ENCODE measurements at places on chromosomes 1 and 21. TPM values are rescaled to one million over a fixed set of nuclear protein-coding genes. Genes with fewer than 3 reads are reported as not detected.

The CFAP298 gene
- 27.6 TPM for total RNA-seq

- no peak for DNase-seq
These were observed 454.3 kb downstream of the MATN1 start for GRCh38 chr1:30268923-30269666.

GRCh38 chr1:172429331-172430127 lies 9.0 kb downstream of the C1orf105 start:
- DNase-seq: peak; percentile 35

DNA sequence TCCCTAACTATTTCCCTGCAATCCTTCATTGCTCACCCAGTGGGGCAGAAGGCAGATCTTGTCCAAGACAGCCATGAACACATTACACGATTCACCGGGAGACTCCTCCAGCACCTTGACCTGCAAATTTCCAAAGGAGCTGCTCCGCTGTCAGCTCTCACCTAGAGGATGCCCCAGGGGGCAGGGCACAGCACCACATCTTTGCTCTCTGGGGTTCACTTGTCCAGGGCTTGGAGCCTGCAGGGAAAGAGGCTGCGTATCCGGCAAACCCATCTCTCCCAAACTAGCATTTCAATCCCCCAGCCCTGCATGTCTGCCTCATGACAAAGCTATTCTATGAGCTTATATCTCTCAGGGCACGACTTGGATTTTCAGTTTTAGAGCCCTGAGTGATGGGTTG lies 35.1 kb upstream of the OLIG2 start:
- no peak for DNase-seq

DNA sequence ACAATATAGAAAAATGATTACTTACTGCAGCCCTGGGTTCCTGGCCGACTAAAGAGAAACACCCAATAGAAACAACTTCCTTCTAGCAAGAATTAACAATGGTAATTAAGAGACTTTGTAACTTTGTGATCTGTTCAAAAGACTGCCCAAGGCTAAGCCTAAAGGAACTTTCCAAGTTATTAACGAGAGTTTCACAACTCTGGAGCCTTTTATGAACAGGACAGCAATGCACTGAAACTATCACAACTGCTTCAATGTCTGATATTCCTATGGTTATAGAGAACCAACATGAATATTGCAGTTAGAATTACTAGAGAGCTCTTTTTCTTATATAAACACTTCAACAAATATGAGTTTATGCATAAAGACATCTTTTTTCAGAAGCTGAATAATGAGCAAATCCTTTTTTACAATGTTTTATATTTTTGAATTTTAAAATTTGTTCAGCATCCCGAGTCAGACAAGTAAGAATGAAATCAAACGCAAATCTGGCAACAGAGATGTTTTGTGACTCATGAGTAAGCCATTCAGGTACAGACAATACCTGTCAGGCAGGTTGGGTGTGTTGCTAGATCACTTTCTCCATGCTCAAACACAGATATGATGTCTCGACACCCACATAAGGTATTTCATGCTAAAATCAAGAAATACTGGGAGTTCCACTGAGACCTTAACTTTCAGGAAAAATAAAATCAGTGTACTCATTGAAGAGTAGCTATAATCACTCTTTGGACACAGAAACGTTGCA lies 22.2 kb upstream of the KCNJ15 start:
- peak; percentile 25 for DNase-seq

GRCh38 chr1:95116580-95117206 lies 462 bp upstream of the TLCD4 start:
- peak; percentile 70 for DNase-seq

The CRYZL1 gene
- total RNA-seq: 31.6 TPM

DNA sequence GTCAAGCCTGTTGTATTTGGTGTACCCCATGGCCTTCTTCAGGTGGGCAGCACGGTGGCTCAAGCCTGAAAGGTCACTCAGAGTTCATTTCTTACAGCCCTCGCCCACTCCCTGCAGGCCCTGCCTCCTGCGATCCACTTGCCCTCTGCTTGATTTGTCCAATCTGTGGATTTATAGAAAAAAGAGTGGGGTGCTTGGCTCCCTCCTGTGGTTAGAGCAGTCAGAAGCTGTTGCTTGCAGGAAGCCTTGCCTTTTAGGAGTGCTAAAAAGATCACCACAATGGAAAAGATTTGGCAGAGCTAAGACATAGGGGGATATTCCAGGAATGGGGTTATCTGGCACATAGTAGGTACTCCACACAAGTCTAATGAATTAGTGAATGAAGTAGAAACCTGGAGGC lies 108.0 kb upstream of the TRABD2B start:
- DNase-seq: peak; percentile 60

GRCh38 chr1:84078108-84078841 lies 65.8 kb upstream of the PRKACB start:
- DNase-seq: peak; percentile 65

- no peak for DNase-seq
These were observed 42.6 kb downstream of the UBE2G2 start for GRCh38 chr21:44758781-44759627.

The RGS4 gene
- 0.43 TPM for total RNA-seq

GRCh38 chr1:171545523-171545922 lies 60.2 kb downstream of the PRRC2C start:
- DNase-seq: no peak
